Kidney (tissue), 22 donors: ENCODE measurements at places on chromosomes 4 and X. TPM values are rescaled to one million over a fixed set of nuclear protein-coding genes. Genes with fewer than 3 reads are reported as not detected.

- no peak overlapping the region for H3K4me3 ChIP-seq
- H3K27ac ChIP-seq = no peak overlapping the region
- H3K4me1 ChIP-seq = no peaks in the 10 kb centered on the region
- no peaks in the 10 kb centered on the region for H3K27me3 ChIP-seq
Measured at GRCh38 chr4:125097729-125098128, 217.0 kb upstream of the FAT4 start.

- no peak overlapping the region for H3K4me3 ChIP-seq
- no peak overlapping the region for H3K27ac ChIP-seq
- H3K36me3 ChIP-seq = no peaks in the 10 kb centered on the region
- no peaks in the 10 kb centered on the region for H3K27me3 ChIP-seq
- no peak for DNase-seq
- H3K4me1 ChIP-seq = no peaks in the 10 kb centered on the region
Measured at GRCh38 chr4:153022241-153022715, 86.2 kb downstream of the FHDC1 start.

DNA sequence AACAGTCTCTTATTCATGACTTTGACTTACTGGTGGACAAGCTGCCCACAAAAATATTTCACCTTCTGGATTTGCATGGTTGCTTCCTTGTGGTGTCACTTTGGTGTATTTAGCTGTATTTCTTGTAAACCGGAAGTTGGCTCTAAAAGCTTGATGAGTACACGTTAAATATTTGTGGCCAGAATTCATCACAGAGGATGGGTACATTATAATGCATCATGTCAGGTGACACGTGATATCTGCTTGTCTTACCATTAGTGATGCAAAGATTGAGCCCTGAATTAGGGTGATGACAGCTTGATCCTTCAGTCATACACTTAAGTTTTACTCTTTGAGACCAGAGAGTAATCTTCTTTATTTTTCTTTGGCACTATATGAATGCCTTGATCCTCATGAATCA is 188.3 kb upstream of the RPS6KA3 start:
- no peak for DNase-seq
- peaks cover 2% of the 10 kb centered on the region for H3K27me3 ChIP-seq
- no peak overlapping the region for H3K27ac ChIP-seq
- no peaks in the 10 kb centered on the region for H3K36me3 ChIP-seq
- H3K4me3 ChIP-seq = no peak overlapping the region
- H3K4me1 ChIP-seq = no peaks in the 10 kb centered on the region

DNA sequence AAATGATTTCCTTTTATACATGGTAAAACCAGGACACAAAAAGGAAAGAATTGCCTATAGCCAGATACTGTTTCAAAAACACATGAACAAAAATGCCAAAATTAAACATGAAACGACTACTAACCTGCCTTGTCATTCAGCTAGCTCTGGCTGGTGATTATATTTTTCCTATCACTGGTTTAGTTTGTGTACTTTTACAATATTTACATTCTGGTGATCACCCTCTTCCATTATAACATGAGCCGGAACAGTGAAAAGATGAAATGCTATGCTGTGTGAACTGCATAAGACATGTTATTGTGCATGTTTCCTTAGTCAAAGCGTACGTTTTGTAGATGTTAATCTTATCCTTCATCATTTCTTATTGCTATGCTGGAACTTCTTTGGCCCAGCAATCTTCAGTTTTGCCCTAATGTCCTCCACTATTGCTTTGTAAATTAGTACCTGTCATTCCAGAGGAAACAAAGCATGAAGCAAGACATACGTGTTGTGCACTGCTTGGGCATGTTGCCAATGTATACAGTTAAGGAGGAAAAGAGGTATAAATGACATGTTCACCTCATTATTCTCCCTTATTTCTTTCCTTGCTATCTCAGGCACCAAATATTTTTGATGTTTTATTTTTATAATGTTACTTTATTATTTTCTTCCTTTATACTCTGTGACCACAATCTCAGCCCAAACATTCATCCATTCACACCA is 386.3 kb downstream of the ARHGAP24 start:
- no peaks in the 10 kb centered on the region for H3K36me3 ChIP-seq
- H3K27ac ChIP-seq = no peak overlapping the region
- no peaks in the 10 kb centered on the region for H3K27me3 ChIP-seq
- DNase-seq = peak; percentile 32

FAM9B gene
- total RNA-seq = not detected

DNA sequence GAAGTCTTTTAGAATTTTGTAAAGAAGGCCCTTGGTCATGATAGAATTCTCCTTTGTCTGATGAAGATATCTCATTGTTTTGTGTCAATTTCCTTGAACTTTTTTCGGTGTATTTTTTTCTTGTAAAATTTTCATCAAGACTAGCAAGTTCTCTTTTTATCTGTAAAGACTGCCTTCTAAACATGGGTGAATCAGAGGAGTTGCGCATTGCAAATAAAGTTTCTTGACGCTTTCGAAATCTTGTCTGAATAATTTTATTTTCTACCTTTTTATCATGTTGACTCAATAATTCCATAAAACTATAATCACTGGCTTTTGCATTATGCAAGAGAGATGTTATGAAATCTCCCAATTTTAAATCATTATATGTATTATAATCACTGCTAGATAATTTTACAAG is 66.2 kb downstream of the NCAPG start:
- H3K27me3 ChIP-seq = no peaks in the 10 kb centered on the region
- H3K27ac ChIP-seq = no peak overlapping the region

SFRP2 gene
- total RNA-seq = 4.1 TPM

HSPA4L gene
- total RNA-seq = 13.5 TPM

GRCh38 chr4:109266891-109267290 is 35.6 kb downstream of the COL25A1 start:
- no peaks in the 10 kb centered on the region for H3K27me3 ChIP-seq
- no peaks in the 10 kb centered on the region for H3K4me1 ChIP-seq
- H3K27ac ChIP-seq = no peak overlapping the region
- no peak overlapping the region for H3K4me3 ChIP-seq
- DNase-seq = no peak
- H3K36me3 ChIP-seq = no peaks in the 10 kb centered on the region
